ENCODE measurements at places on chromosomes 6 and 20. TPM values are rescaled to one million over a fixed set of nuclear protein-coding genes. Genes with fewer than 3 reads are reported as not detected.

DNA sequence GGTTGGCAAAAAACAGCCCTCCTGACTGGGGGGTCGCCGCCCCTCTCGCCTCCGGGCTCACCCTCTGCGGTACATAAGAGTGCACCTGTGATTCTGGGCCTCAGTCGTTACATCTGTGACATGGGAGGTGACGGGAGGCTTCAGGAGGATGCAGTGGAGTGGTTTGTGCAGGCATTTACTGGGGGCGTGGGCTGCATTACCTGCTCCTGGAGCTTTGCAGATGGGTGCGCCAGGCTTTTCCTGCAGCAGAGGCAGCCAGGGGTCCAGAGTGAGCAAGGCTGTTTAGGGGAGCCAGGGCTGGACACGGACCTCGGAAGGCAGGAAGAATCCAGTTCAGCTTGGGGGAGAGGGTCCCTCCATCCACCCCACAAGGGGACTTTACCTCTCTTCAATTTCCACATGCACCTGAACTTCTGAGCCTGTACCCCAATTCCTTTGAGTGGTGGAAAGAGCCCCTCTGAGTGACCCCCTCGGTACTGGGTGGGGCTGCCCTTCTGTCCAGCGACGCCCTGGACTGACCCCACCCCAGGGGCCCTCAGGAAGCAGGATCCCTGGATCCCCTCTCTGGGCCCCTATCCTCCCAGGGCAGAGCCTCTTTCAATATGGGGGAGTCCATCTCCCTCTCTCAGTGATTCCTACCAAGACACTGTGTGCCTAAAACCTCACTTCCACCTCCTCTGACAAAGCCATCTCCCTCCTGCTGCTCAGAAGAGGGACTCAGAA, 134.0 kb downstream of the TAF4 start:
- no peak for DNase-seq

FKBP5 gene
- 14.3 TPM for total RNA-seq

GRCh38 chr6:29671026-29671425, 9.9 kb downstream of the ZFP57 start:
- no peak for DNase-seq

DNA sequence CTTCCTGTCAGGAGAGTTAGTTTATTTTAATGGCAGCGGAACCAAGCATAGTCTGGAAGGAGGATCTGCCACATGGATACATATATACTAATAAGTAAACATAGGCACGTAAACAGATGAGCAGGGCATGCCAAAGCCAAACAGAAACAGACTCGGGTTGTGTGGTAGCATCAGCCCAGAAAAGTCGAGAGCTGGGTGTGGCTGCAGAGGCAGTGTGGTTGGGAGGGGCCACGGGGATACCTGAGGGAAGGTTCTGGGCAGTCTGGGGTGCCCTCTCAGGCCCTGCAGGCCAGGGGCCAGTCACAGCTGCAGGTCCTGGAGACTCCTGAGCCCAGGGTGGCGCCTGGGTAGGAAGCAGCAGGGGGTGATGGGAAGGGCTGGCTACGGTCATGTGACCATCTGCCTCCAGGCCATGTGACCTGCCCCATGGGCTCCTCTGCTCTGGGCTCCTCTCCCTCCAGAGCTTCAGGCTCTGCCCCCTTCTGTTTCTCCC, 42.8 kb upstream of the MRPS10 start:
- DNase-seq = peak; percentile 35

DNA sequence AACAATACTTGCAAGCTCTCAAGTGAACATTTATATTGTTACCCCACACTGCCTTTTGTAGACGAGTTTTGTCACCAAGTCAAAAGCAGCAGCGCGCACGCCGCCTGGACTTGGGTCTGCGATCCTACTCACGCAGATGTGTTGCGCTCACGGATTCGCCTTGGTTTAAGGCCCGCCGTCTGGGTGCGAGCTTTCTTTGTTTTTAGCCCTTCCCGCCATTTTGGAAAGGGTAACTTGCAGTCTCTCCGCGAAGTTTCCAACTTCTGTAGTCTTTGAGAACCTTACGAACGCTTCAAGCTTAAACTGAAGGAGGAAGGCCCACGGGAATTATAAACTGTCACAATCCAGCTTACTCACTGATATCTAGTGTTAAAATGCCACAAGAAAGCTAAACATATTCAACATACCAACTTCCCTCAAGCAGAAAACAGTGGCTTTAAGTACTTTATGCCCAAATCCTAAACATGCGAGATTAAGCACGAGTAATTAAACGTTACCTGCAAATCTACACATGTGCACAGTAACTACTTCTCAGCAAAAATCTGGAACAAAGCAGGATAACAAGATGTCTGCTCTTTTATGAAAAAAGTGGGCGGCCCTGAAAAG, 80.4 kb upstream of the BTN3A2 start:
- DNase-seq = peak; percentile 42

SOX18 gene
- total RNA-seq = not detected

MAPK13 gene
- total RNA-seq = 59.3 TPM

PM20D2 gene
- total RNA-seq = 26.6 TPM

DNA sequence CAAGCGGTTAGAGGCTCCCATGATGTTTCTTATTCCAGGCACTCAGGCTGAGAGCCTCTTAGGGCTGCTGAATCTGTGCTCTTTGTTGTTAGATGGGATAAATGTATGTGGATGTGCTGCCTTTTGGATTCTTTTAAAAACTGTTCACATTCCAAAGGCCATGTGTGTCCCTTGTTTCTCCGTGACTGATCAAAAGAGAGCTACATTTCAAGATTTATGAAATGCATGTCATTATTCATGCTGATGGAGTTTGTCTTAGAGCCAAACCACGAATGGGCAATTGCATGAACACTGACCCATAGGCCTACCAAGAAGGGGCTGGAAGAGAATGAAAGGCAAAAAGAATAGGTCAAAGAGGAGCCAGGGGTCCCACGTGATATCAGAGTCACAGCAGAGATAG, 104.9 kb upstream of the TSHZ2 start:
- no peak for DNase-seq

DNA sequence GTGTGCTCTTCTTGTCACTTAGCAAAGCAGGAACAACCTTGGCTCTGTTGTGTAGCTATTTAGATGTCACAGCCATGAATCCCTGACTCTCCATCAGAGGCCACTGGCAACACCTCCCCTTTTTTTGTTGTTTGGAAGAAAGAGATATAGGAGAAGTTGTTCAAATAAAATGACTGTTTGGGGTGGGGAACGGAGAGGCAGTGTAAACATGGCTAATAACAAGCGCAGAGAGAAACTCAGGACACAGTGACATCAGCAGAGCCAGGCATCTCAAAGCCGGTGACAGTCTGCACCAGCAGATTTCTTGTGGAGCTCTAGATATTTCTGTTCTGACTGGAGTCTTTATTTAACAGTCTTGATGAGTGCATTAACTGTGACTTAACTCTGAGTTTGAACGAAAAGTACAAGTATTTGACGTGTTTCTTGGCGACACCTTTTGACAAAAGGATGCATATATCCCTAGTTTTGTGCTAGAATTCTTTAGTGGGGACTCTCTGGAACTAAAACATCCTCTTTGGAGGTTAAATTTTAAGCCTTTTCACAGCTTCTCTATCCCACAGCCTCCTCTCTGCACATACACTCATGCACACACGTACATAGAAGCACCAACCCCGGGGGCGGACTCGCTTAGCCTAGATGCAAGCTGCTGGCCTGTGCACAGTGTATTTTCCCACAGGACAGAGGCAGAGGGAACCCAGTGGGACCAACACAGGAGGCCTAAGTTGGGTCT, 53.8 kb downstream of the ADAT2 start:
- no peak for DNase-seq

RUNX2 gene
- 0.66 TPM for total RNA-seq

HTR1E gene
- total RNA-seq = not detected

DNA sequence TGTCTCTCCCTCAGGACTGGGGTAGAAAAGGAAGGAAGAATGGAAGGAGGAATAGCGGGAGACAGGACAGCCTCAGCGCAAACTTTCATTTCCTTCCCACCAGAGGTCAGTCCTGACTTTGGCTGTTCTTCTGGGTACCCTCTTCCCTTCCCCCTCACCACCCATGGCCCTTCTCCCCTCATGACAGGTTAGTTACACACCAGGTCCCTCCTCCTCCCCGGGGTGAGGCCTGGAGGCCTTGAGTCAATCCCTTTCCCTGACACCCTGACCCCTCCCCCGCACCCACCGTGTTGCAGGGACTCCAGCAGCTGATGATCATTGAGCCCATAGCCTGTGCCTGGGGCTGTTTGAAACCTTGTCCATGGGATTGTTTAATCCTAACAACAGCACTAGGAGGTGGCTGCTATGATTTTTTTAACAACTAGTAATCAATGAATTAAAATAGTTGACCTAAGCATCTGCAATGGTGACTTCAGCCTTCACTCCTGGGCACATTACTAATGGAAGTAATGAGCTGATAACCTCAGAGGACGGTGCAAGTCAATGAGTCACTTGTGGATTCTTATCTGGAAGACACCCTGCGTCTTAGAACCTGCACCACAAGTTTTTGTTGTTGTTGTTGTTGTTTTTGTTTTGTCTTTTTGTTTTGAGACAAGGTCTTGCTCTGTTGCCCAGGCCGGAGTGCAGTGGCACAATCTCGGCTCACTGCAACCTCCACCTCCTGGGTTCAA, 46.6 kb upstream of the CCDC167 start:
- DNase-seq = no peak

LY86 gene
- total RNA-seq = not detected

- DNase-seq = peak; percentile 29
Observed at GRCh38 chr6:110878751-110879522, 4.4 kb downstream of the AMD1 start.

GRCh38 chr6:49531774-49532569, 18.5 kb upstream of the C6orf141 start:
- no peak for DNase-seq

PHACTR3 gene
- 10.0 TPM for total RNA-seq

GRCh38 chr6:5771759-5772390, 234.8 kb downstream of the NRN1 start:
- no peak for DNase-seq

DNA sequence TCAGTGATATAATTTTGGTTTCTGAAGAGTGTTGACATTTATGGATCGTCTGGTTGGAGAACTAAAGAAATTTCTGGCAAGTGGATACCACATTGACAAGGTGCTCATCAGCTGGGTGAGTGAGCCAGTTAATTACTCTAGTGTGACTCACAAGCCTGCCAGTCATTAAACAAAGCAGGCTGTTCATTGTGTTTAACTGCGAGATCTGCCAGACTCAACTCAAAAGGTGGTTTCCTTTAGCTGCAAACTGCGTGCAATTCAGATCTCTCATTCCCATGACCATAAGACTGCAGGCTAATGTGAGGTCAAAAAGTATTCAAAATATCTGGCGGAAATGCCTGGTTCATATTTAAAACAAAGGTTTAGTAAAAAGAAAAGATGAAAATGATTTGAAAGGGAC, 32.5 kb upstream of the IYD start:
- DNase-seq = peak; percentile 14

DNA sequence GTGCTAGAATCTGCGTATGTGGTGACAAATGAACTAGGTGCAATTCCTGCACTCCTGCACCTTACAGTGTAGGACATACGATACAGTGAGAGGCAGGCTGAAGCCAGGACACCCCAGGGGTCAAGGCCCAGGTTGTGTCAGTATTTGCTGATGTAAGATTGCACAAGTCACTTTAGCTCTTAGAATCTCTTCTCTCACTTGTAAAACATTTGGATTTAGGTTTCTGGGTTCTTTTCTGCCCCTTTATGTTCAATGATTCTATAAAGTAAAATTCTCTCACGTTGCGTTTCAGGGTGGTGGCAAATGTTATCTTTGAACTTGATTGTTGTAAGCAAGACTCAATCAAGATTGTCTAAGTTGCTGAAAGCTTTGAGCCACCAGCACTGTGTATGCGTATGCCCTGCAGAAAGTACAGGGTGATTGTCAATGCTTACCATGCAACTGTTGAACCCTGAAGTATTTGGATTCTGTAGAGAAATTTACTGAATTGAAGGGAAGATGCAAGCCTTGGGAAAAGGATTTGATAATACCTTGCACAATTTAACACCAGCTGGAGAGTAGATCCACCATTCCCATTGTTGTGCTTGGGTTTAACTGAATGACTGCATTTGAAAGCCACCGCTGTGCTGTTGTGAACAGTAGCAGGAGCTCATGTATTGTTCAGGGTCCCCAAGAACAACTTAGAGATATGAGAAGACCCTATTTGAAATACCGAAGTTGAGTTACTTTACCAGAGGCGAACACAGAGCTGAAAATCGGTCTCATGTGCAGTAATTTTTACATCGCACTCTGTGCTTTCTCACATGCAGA, 106.1 kb upstream of the CITED2 start:
- no peak for DNase-seq

GRCh38 chr6:135576055-135576454, 78.5 kb upstream of the AHI1 start:
- DNase-seq = no peak

GRCh38 chr6:37830225-37830624, 10.7 kb downstream of the ZFAND3 start:
- no peak for DNase-seq

DNA sequence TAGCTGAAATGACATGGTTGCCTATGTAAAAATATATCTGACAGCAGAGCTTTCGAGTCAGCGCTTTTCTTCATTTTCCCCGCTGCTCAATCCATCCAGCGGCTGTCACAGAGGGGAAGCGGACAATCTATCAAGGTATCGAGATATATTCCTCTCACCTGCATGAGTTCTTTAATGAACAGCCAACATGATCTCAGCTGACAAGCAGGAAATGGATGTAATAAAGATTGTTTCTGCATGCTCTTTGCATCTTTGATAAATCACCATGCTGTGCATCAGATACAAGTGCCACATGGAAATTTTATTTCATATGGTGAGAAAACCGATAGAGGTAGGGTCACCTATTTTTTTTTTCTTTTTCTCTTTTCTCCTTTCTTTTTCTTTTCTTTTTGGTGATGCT, 602.3 kb upstream of the MMS22L start:
- DNase-seq = no peak

DNA sequence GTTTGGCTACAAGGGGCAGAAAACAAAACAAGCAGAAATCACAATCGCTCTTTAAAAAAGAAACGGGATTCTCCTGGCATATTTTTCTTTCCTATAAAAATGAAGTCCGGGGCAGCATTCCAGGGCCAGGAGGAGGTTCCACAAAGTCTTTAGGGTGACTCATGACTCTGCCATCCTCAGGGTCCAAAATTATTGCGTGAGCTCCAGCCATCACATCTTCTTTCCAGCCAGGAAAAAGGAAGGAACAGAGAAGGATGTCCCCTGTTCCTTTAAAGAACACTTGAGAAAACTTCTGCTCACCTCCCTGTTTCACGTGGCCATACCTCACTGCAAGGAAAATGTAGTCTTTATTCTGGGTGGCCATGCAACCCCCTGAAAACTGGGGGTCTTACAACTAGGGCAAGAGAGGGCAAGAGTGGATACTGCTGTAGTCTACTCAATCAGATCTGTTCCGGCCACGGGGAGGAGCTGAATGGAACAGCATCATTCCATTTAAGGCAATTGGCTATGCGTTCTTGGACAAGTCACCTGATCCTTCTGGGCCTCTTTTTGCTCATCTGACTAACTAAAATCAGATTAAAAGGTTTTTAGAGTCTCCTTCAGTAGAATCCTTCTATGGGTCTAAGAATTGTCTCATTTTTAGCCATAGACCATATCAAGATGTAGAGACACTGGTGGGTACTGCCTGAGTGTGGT, 49.4 kb downstream of the CTCFL start:
- DNase-seq = no peak
